ENCODE measurements at places on chromosomes 7 and 10.

GRCh38 chr7:80428161-80429054 lies 83.5 kb downstream of the GNAT3 start:
- peak; percentile 20 for DNase-seq
- H3K4me3 ChIP-seq: no peak overlapping the region
- no peaks in the 10 kb centered on the region for H3K4me1 ChIP-seq
- H3K36me3 ChIP-seq: no peaks in the 10 kb centered on the region
- H3K27me3 ChIP-seq: no peaks in the 10 kb centered on the region

DNA sequence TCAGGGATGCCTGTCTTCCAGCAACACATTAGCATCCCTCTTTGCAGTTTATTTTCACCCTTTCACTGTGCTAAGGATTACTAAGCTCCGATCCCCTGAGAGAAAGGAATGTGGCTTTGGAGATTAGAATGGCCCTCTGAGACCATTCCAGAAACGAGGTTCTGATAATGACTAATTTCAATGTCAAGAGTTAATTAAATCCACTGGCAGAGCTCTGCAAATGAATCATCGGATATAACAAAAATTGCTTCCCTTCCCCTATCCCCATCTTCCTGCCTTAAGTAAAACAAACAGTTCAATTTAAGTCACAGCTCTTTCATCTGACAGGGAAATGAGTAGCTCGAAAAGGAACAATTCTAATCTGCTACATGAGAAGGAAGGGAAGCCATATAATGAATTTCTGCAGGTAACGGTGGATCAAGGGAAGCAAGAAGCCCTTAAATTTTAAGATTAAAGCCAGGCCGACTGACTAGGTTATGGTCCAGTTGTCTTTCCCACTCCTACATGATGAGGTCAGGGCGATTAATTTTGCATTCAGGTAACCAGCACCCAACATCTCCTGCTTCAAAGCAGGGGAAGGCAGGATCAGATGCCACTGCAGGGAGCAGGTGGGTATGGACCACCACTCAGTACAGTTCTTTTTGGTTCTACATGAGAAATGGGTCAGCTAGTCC lies 50.5 kb downstream of the MALSU1 start:
- H3K36me3 ChIP-seq: peaks cover 13% of the 10 kb centered on the region
- no peak overlapping the region for H3K4me3 ChIP-seq
- H3K4me1 ChIP-seq: no peaks in the 10 kb centered on the region
- no peak for DNase-seq
- no peak overlapping the region for H3K27ac ChIP-seq
- no peaks in the 10 kb centered on the region for H3K27me3 ChIP-seq

- no peaks in the 10 kb centered on the region for H3K27me3 ChIP-seq
- no peaks in the 10 kb centered on the region for H3K36me3 ChIP-seq
- H3K4me1 ChIP-seq: no peaks in the 10 kb centered on the region
- no peak for DNase-seq
- H3K4me3 ChIP-seq: no peak overlapping the region
These were observed 272.7 kb downstream of the DNAJB6 start for GRCh38 chr7:157609516-157609915.

GRCh38 chr7:134836447-134836846 lies 57.0 kb downstream of the CALD1 start:
- H3K4me1 ChIP-seq: no peaks in the 10 kb centered on the region
- no peak overlapping the region for H3K4me3 ChIP-seq
- DNase-seq: no peak
- no peaks in the 10 kb centered on the region for H3K27me3 ChIP-seq
- H3K27ac ChIP-seq: no peak overlapping the region

DNA sequence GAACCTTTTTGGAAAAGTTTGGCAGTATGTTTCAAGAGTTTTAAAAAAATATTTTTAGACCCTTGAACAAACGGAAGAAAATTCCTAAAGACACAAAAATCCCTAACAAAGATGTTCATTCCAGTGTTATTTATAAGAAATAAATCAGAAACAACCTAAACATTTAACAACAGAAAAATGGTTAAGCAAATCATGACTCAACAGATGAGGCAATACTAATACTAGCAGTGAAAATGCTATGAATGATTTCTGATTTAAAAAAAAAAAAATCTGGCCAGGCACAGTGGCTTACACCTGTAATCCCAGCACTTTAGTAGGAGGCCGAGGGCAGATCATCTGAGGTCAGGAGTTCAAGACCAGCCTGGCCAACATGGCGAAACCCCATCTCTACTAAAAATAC lies 61.0 kb downstream of the ARHGAP12 start:
- peaks cover 4% of the 10 kb centered on the region for H3K4me1 ChIP-seq
- no peak overlapping the region for H3K27ac ChIP-seq
- no peaks in the 10 kb centered on the region for H3K27me3 ChIP-seq
- no peak overlapping the region for H3K4me3 ChIP-seq
- no peak for DNase-seq

DNA sequence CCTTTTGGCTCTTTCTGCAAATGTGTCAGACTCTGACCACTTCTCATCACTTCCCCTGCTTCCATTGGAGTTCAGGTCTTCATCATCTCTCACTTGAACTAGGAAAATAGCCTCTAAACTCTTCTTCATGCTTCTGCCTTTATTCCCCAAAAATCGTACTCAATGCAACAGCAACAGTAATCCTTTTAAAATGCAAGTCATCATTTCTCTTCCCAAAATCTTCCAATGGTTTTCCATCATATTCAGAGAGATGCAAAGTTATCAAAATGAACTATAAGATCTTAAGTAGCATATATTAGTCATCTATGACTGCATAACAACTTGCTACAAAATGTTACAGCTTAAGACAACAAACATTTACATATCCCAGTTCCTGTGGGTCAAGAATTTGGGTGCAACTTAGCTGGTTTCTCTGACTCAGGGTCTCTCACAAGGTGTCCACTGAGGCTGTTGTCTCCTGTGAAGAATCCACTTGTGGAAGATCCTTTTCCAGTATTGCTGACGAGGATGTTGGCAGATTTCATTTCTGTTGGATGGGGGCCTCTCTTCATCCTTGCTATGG lies 31.0 kb upstream of the ETV1 start:
- no peak overlapping the region for H3K27ac ChIP-seq
- no peaks in the 10 kb centered on the region for H3K27me3 ChIP-seq
- no peaks in the 10 kb centered on the region for H3K4me1 ChIP-seq
- no peaks in the 10 kb centered on the region for H3K36me3 ChIP-seq
- no peak overlapping the region for H3K4me3 ChIP-seq

- H3K4me3 ChIP-seq: no peak overlapping the region
- no peaks in the 10 kb centered on the region for H3K27me3 ChIP-seq
- no peaks in the 10 kb centered on the region for H3K36me3 ChIP-seq
- no peak overlapping the region for H3K27ac ChIP-seq
- no peak for DNase-seq
These were observed 7.7 kb upstream of the GSTK1 start for GRCh38 chr7:143255564-143255963.

GRCh38 chr10:69915215-69915560 lies 113.5 kb downstream of the COL13A1 start:
- no peak for DNase-seq
- no peaks in the 10 kb centered on the region for H3K36me3 ChIP-seq
- no peaks in the 10 kb centered on the region for H3K27me3 ChIP-seq
- peaks cover 2% of the 10 kb centered on the region for H3K4me1 ChIP-seq
- H3K27ac ChIP-seq: no peak overlapping the region
- H3K4me3 ChIP-seq: no peak overlapping the region

- no peaks in the 10 kb centered on the region for H3K4me1 ChIP-seq
- DNase-seq: no peak
- H3K36me3 ChIP-seq: no peaks in the 10 kb centered on the region
- H3K27me3 ChIP-seq: no peaks in the 10 kb centered on the region
- no peak overlapping the region for H3K4me3 ChIP-seq
These were observed 3.8 kb upstream of the ADAMTS14 start for GRCh38 chr10:70668454-70668970.

- H3K4me3 ChIP-seq: no peak overlapping the region
- H3K27me3 ChIP-seq: no peaks in the 10 kb centered on the region
- no peak overlapping the region for H3K27ac ChIP-seq
- peaks cover 2% of the 10 kb centered on the region for H3K4me1 ChIP-seq
These were observed 43.2 kb downstream of the VKORC1L1 start for GRCh38 chr7:65915921-65916657.

DNA sequence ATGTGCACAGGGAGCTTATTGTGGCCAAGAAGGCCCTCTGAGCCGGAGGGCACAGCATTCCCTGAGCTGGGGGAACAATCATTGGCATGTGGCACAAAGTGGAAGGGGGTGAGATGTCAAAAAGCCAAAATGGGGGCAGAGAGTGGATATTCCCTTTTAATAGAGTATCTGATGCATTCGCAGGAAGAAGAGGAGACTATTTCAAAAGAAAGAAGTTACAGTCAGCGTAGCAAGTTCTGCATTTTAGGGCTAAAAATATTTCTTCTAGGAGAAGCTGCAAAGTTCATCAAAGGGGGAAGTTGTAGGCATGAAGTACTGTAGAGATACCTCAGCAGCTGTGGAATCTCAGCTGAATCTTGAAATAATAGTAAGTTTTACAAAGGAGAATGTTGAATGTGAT lies 136.0 kb upstream of the WDR11 start:
- no peak for DNase-seq
- no peaks in the 10 kb centered on the region for H3K36me3 ChIP-seq
- 0 out of 2 replicates have a peak, but pooled peaks cover 1% of the 10 kb centered on the region for H3K4me1 ChIP-seq
- H3K27ac ChIP-seq: no peak overlapping the region

DNA sequence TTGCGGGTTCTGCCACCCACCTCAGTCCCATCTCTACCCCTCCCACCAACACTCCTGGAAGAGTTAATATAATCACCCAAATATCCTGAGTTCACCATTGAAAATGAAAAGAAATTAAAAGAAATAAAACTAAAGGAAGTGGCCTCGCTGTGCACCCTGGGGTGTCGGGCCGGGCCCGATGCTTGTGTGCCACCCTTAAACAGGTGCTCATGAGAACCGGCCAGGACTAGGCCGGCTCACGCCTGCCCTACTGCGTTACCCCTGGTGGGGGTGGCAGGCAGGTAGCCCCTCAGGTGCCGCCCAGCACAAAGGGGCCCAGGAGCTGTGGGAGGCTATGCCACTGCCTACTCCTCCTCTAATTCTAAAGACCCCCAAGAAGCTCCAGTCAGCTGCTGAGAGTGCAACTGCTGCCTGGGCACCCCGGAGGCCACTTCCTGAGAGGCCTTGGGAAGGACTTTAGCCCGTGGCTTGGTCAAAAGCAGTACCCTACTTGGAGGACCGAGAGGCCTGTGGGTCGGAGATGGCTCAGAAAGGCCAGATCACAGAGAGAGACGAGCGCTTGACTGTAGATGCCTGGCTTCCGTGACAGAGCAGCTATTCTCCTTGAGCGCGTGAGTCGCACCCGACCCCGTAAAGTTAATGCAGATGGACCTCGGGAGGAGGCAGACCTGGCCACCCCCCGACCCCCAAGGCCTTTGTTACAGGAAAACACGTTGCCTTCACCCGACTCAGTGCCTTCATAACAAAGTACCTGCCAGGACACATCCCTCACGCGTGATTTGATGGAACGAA lies 51.0 kb upstream of the PPP2R2D start:
- H3K4me3 ChIP-seq: no peak overlapping the region
- H3K36me3 ChIP-seq: no peaks in the 10 kb centered on the region
- DNase-seq: no peak
- H3K27me3 ChIP-seq: no peaks in the 10 kb centered on the region

DNA sequence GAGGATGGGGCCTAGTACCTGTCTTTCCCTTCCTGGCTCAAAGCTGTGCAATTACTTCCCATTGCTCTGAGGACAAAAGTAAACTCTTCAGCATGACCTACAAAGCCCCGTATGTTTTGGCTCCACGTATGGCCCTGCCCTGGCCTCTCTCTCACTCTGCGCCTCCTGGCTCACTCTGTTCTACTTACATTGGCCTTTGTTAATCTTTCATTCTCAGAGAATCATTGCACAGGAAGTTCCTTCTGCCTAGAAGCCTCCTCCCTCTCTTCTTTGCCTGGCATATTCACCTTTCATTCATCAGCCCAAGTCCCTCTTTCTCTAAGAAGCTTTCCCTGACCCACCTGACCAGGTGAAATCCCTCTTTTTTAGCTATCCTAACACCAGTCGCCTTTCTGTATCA lies 23.9 kb downstream of the LIPM start:
- no peak overlapping the region for H3K4me3 ChIP-seq
- H3K27me3 ChIP-seq: no peaks in the 10 kb centered on the region
- H3K27ac ChIP-seq: no peak overlapping the region

DNA sequence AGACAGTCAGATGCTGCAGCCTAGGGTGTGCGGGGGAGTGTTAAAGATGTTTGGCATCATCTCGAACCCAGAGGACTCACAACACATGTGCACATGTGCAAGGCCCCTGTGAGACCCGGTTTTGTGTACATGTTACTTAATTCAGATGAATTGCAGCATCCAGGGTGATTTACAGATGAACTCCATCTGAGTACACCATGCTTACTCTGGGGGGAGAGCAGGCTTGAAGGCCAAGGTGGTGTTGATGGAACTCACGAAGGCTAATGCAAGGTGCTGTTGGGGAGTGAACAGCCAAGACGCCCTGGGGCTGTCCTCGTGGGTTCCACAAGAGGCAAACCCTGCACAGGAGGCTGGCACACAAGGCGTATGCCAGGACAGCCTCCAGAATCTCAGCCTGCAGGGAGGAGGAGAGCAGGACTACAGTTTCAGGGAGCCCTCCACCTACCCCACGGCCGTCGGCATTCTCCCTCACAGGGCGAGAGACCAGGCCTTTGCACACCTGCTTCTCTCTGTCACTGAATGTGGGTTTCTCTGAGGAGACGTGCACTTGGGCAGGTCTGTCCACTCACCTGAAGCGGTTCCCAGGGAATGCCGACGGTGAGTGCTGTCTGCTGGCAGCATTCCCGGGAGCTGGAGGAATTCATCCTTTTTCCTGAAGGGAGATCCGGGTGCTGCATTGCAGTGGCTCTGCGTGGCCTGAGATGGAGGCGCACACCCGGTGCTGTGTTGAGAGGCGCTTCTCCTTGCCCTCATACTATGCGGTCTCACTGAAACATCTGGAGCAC lies 178.5 kb upstream of the RNF32 start:
- no peaks in the 10 kb centered on the region for H3K27me3 ChIP-seq
- DNase-seq: no peak
- H3K36me3 ChIP-seq: no peaks in the 10 kb centered on the region
- H3K4me3 ChIP-seq: no peak overlapping the region
- H3K27ac ChIP-seq: no peak overlapping the region

DNA sequence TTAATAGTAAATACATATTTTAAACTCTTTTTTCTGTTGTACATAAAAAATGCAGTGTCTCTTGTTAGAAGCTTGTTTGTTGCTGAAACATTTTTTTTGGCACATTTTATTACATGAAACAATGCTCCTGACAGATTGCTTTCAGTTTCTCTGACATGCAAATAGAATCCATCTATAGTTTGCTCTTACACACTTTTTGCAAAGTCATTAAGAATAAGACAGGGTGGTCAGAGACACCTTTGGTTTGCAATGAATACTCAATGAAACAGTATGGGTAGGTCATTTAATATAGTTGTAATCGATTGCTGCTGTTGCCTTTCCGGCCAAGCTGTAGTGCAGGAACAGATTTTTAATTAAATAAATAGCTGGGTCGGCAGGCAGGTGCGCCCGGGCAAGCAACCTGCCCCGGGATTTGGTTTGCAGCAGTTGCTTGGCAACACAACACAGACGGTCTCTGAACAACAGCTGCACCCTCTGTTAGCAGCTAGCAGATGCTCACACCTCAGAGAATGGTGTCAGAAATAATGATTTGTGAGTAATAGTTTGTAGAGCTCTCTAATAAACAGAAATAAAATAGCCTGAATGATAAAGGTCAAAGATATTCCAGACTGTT lies 115.7 kb upstream of the CACNA2D1 start:
- H3K4me1 ChIP-seq: no peaks in the 10 kb centered on the region
- peak; percentile 20 for DNase-seq
- no peaks in the 10 kb centered on the region for H3K27me3 ChIP-seq
- no peaks in the 10 kb centered on the region for H3K36me3 ChIP-seq

GRCh38 chr7:40382145-40382544 lies 247.3 kb downstream of the SUGCT start:
- no peak overlapping the region for H3K4me3 ChIP-seq
- H3K27ac ChIP-seq: no peak overlapping the region
- DNase-seq: no peak
